ENCODE measurements at places on chromosomes 4 and X.

DNA sequence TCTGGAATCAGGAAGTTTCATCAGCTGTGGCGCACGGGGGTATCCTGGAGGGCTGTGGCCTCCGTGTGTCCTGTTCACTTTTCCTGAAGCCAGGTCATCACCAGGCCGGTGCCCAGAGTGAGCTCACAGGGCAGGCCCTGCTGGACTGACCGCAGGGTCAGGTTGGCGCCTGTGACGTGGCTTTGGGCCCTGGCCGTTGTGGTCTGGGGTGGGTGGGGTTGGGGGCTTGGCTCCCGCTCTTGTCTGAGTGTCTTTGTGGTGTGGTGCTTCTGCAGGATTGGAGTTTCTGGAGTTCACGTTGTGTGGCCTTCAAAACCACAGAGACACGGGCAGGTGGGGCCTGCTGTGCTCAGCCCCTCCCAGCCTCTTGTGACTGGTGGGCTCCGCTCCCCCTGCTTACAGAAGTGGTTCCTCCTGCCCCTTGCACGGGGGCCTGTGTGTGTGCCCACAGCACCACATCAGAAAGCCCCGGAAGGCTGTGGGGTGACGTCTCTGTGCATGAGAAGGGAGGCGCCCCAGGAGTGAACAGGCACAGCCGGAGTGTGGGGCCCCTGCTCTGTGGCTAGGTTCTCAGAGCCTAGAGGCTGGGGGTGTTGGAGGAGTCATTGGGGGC, 9.5 kb downstream of the RGS12 start:
- DNase-seq: peak; percentile 23

DNA sequence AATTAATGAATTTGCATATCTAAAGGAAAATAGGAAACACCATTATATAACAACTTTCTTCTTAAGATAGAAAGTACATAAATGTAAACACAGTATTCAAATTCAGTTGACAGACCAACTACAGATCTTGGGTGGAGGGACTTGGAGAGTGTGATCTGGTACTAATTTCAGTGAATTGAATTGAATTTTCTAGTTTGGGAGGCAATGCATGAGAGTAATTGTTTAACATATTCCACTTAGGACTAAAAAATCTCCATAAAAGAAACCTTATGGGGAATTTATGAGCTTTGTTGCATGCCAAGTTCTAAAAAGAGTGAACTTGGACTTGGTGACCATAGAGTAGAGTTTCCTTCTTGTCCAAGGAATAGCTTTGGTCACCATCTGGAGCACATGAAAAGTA, 261.1 kb upstream of the TTC29 start:
- no peak for DNase-seq

- peak; percentile 96 for DNase-seq
Measured at GRCh38 chrX:44012484-44013096, 39.4 kb upstream of the NDP start.

DNA sequence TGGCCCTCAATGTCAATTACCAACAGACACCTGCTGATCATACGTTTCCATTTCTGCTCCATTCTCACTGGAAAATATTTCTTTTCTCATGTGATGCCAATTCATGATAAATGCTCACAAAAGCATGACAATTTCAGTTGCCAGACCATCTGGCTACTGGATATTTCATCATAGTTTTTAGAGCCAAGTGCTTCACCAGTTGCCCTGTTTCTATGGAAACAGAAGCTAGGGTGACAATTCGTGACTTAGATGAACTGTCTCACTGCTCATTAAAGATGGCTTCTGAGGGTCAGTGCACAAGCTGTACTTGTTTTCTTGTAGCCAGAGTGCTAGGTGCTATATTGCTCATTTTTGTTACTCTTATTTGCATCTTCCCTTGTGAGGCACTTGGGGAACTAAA, 184.9 kb downstream of the COMMD8 start:
- DNase-seq: no peak

- DNase-seq: no peak
Measured at GRCh38 chr4:144557404-144557803, 88.6 kb upstream of the HHIP start.

- DNase-seq: no peak
Measured at GRCh38 chrX:83630662-83631061, 122.6 kb downstream of the POU3F4 start.

DNA sequence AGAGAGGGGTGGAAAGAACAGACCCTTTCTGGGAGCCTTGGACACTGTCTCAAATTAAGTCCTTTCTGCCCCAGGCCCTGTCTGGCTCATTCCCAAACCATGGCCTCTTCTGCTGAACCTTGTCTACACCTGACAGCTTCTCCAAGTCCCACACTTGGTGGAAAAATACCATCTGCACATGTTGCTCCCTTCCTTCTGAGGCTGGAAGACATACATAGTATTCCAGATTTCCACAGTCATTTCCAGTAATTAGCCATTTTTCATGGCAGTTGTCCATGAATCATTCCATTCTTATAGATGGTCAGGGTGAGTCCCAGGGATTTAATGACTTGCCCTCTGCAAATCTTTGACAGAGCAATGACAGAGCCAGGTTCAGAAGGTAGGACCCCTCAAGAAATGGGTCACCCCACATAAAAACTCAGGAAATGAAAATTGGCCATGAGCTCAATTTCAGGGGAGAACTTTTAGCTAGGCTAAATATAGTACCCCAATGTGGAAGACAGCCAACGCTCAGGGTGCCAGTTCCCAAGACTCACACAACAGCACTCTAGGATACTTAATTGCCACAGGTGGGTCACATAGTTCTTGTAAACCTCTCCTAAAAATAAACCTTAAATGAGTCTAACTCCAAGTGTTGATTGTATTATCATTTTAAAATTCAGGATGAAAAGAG, 16.2 kb upstream of the DAPP1 start:
- no peak for DNase-seq

GRCh38 chr4:16055873-16056272, 27.9 kb downstream of the PROM1 start:
- no peak for DNase-seq

DNA sequence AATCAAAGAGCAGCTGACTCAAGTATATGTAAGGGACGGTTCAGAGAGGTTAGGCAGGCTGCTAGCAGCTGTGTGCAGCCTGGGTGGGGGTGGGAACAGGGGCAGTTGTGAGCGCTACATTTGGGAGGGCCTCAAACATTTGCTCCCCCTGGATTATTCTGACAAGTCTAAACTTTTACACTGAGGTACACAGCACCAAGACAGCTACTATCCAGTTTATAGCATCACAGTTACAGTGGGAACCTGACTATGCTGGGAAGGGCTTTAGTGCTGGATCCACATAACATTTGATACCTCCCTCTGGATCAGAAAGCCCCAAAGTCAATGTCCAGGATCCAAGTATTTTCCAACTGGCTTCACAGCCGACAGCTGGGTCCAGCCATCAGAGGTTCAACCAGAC, 55.8 kb upstream of the GIMD1 start:
- DNase-seq: no peak

GRCh38 chrX:20260885-20261284, 5.8 kb downstream of the RPS6KA3 start:
- DNase-seq: no peak

DNA sequence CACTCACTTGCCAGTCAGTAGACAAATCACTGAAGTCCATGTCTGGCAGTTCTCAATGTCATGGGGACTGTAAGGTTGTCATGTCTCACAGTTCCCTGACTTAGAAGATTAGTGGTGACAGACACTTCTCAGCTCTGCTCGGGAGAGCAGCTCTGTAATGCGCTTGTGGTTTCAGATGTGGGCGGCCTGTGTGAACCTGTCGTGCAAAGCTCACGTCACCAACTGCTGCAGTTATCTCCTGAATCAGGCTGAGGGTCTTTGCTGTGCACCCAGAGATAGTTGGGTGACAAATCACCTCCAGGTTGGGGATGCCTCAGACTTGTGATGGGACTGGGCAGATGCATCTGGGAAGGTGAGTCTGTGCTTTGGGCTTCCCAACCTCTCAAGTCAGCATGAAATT, at the start of gene IL9R:
IL9R (plus strand) TSS at position 261 of the 400 bp plus-strand sequence; CDS start at position 325, 64 bp downstream.
- no peak for DNase-seq

GRCh38 chrX:39473812-39474211, 623.9 kb downstream of the BCOR start:
- no peak for DNase-seq
